ENCODE measurements at places on chromosomes 4 and X.

DNA sequence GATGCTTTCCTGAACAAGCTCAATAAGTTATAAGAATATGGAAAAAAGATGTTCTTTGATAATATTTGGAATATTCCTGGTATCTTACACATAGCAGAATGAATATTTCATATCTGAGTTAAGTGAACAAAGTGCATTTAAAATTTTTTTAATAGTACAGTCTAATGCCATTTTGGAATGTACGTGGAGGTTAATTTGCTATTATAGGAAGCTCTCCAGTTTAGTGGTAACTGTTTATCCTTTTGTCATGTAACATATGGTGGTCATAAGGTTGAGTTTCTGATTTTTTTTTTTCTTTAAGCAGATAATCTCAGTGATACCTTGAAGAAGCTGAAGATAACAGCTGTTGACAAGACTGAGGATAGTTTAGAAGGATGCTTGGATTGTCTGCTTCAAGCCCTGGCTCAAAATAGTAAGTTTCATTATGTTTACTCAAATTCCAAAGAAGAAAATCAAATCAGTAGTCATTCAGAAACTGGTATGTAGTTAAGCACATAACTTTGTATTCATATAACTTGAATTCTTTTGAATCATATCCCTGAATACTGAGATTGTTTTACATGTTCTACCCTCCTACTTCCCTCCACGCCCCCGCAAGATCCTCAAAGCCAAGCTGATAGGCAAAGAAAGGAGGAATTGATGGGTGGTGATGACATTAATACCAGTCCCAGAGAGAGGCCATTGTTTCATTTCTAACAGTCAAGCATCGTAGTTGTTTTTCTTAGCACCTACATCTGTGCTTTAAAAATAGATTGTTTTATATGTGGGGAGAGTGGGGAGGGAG lies 32.1 kb downstream of the RAP1GDS1 start:
- no peak for DNase-seq

DNA sequence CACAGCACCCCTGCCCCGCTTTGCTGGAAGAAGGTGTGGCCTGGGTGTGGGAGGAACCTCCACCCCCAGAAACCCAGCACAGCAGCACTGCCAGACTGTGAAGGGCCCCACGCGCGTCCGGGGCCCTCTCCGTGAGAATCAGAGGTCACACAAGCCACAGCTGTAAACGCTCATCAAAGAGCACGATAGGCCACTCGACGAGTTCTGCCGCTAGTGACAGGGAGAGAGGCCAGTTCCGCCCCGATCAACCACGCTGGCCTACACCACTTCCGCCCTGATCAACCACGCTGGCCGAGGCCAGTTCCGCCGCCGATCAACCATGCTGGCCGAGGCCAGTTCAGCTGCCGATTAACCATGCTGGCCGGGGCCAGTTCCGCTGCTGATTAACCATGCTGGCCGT lies 25.9 kb upstream of the ADRA2C start:
- no peak for DNase-seq

DNA sequence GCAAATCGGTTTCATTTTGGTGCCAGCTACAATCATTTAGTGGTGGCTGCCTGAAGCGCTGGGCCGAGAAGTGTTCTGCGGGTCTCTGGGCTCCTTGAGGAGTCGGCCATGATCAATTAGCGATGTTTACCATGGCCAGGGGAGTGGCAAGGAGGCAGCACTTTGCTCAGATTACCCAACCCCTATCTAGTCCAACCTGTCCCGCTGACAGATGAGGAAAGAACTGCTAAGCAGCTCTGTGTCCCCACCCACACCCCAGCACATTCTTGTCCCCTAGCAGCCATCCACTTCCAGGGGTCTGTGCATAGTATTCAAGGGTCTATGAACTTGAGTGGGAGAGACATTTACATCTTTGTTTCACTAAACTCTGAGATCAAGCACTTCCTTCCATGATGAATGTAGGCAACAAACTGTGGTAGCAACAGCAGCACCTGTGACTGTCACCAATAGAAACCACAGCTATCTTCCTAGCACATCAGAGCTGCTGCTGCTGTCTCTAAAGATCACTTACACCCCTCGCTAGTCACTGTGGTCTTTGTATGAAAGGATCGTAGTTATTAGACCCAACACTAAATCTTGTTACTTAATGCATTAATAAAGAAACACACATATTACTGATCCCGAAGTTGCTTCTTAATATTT lies 331.6 kb downstream of the BCOR start:
- DNase-seq, result peak; percentile 46

DNA sequence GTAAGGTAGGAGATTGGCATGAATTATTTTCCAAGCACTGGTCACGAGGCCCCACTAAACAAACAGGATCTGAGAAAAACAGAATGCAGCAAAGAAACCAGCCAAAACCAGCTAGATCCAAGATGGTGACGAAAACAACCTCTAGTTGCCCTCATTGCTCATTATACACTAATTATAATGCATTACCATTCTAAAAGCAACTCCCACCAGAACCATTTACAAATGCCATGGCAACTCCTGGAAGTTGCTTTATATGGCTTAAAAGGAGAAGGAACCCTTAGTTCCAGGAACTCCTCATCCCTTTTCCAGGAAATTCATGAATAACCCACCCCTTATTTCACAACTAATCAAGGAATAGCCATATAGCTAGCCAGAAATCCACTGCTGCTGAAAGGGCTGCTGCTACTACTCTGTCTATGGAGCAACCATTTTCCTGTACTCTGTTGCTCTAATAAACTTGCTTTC lies 69.3 kb downstream of the ABCB7 start:
- DNase-seq, result no peak

DNA sequence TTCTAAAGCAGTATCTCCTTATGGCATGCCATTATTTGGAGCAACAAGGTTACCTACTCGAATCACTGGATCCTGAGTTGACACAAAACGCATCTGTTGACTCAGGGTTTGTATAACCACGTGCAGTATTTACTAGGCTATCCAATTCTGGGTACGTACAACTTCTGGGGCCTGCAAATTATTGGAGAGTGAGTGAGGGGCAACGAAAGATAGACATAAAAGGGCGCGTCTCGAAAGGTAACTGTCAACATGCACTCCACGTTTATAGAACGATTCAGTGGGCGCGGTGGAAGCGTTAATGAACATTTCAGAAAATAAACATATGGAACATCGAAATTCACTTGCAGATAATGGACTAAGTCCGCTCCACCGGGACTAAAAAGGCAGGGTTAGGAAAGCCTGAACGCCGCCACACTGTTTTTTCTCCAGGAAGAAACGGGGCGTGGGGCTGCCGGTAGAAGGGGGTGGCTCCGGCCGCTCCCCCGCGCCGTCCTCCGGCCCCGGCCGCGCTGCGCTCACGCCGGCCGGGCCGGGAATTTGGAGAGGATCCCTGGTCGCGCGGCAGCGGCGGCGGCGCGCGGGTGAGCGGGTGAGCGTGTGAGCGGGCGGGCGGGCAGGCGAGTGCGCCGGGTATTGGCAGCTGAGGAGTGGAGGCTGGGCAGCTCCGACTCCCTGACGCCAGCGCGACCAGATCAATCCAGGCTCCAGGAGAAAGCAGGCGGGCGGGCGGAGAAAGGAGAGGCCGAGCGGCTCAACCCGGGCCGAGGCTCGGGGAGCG lies at the start of gene SMAD1:
TSS of gene SMAD1 (plus strand) at position 690 of the 778 bp plus-strand sequence. CDS start 32,761 bp downstream, outside the sequence.
- DNase-seq, result peak; percentile 29

GRCh38 chrX:429266-429825 lies 42.6 kb upstream of the PPP2R3B start:
- DNase-seq, result no peak

- no peak for DNase-seq
Measured at GRCh38 chr4:119244832-119245231, 32.3 kb downstream of the USP53 start.

GRCh38 chr4:1597021-1597931 lies 86.8 kb downstream of the FAM53A start:
- no peak for DNase-seq

DNA sequence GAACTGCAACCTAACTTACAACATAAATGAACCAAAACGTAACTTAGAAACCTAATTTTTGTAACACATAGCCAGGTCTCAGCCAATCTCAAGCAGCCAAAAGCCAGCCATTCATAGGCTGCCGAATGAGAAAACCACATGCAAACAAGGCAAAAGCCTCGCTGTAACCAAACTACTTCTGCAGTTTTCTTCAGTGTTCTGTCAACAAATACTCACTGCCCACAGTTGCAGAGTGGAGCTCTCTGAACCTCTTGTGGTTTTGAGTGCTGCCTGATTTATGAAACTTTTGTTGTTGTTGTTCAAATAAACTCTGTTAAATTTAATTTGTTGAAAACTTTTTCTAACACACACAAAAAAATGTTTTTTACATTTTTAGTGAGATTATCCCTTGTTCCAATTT lies 251.2 kb downstream of the PAPSS1 start:
- no peak for DNase-seq

DNA sequence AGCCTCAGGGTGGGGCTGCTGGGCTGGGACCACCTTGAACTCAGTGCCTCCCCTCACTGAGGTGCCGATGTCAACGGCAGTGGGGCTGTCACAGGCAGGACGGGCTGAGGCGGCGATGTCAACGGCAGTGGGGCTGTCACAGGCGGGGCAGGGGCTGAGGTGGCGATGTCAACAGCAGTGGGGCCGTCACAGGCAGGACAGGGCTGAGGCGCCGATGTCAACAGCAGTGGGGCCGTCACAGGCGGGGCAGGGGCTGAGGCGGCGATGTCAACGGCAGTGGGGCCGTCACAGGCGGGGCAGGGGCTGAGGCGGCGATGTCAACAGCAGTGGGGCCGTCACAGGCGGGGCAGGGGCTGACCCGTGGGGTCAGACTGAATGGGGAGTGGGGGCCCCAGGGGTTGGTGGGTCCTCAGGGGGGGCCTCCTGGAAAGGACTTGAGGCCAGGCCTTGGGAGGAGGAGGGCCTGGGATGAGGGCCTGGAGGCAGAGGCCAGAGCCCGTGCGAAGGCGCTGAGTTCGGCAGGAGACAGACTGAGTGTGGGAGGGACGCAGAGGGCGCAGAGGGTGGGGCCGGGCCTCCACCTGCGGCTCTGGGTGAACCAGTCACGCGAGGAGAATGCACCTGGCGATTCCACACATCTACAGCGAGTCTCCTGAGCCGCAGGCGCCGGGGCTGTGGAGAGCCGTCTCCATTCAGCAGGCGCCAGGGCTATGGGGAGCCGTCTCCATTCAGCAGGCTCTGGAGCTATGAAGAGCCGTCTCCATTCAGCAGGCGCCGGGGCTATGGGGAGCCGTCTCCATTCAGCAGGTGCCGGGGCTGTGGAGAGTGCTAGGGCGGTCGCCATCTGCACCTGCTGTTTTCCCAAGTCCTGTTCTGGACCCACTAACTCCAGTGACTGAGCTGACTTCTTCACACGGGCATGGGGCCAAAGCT lies 22.9 kb downstream of the ATP5ME start:
- no peak for DNase-seq

GRCh38 chrX:53122013-53122412 lies 28.1 kb downstream of the KANTR start:
- DNase-seq, result no peak

DNA sequence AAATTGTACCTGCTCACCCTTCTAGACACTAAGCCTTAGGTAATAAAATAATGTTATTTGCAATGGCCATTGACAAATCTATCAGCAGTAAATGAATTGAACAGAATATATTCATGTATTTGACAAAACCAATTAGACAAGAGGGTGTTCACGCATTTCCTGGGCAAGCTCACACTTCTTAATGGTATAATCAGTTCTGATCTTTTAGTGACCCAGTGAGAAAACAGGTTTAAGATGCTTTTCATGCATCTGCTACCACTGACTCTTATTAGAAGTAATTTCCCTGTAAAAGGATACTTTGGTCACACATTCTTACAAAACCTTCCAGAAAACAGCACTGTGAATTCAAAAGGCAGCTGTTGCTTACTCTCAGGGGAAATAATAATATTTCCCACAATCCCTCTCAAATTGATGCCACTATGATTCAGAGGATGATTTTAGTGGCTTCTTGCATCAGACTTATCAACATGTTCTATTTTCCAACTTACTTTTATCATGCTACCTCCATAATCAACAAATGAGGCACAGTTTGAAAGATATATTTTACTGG lies 313.9 kb upstream of the NWD2 start:
- no peak for DNase-seq

DNA sequence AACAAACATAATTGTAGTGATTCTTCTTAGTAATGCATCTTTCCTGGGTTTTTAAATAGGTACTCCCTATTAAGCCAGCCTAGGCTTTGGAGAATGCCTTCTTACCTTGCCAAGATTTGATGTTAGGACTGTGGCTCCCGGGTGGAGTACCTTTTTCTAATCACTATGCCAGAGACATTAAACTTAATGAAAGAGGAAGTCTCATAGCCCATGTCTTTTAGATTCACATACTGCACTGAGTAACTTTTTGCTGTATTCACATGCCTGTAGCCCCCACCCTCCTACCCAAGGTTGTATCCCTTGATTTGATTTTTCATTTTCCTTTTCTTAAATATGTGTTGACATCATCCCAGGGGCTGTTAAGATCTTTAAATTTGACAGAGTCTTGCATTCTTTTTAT lies 104.2 kb upstream of the TLR2 start:
- DNase-seq, result no peak

DNA sequence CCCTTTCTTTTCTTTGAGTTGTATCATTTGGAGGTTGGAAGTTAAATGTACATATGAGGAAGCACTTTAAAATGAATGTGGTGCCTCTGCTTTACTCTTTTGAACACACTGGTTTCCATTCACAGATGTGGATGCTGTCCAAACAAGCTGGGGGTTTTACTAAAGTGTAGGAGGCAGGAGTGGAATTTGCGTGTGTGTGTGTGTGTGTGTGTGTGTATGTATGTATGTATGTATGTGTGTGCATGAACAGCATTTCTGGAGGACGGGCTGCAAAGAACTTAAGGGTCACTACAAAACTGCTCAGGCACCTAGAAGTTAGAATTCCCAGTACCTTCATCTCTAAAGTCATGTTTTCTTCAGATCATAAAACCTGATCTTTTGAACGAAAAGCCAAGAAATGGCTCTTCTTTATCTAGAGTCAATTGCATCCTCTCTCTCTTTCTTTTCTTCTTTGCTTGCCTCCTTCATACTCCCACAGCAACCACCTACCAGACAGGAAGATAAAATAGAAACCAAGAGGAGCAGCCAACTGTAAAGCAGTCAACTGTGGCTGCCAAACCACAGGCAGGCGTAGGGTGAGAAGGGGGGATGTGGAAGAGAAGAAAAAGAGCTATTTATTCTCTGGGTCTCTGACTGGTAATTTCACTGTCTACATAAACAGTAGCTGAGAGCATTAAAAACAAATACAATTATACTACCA lies 177.0 kb upstream of the RASGEF1B start:
- DNase-seq, result peak; percentile 24

GRCh38 chr4:30901461-30902451 lies 181.6 kb downstream of the PCDH7 start:
- DNase-seq, result no peak

All from activated T-cell treated with anti-CD3 and anti-CD28 coated beads, Interleukin-2, amount 50 U/mL, for 1 hour (primary cell).